Tongue (tissue), 3 donors: ENCODE measurements at places on chromosomes 5 and 9. TPM values are rescaled to one million over a fixed set of nuclear protein-coding genes. Genes with fewer than 3 reads are reported as not detected.

DNA sequence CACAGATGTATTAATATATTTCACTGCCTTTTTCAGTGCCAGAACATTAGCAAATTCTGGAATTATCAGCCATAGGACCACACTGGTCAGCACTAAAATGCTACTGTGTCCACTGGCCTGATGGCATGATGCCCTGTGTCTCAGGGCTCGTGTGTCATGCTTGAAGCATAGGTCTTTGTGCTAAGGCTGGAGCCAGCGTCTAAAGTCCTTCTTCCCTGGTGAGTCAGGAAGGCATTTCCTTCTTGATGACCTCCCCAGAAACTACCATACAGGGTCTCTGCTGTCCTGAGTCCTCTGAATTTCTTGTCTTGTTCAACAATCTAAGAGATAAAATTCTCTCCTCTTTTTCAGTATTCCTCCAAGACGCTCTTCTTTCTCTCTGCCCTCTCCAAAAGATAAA, 489.9 kb downstream of the PSAT1 start:
- no peak for DNase-seq

The RNF183 gene
- 0.21 TPM for total RNA-seq

DNA sequence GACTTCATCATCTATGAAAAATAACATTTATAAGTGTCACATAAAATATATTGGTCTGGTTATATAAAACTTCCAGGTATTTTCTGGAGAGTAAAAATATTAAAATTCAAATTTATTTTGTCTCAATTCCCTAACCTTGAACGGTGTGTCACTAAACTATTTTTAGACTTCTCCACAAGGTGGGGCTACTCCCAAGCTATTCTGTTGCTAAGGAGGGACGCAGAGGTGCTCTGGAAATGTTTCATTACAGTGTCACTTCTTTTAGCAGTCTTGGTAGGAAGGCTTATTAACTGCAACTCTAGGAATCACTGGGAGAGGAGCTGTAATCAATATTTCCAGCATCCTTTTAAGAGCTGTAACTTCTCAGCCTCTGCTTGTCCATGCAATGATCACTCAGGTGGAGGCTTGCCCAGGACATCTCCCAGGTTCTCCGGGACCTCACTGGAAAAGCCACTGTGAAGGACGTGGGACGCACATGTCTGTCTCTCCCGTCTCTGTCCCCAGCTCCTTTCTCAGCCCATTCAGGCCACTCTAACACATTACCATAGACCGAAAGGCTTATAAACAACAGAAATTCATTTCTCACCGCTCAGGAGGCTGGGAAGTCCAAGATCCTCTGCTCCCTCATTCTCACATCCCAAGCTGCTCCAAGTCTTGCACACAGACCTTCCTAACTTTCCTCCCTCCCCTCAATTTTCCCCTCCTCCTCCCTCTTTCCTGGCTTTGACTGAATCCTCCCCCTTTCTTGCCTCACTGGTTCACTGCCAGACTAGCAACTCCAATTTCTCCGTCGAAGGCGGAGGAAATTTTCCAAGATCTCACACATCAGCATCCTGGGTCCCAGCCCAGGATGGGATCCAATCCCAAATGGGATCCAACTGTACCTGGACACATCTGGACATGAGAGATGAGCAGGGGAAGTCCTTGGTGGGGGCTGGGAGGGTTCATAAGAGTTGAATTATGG, 32.7 kb upstream of the DNAH5 start:
- DNase-seq: peak; percentile 72

The SLC46A2 gene
- total RNA-seq: not detected

The INSL4 gene
- total RNA-seq: not detected

The DPYSL3 gene
- total RNA-seq: 158 TPM
